ENCODE measurements at places on chromosomes 5 and 9. TPM values are rescaled to one million over a fixed set of nuclear protein-coding genes. Genes with fewer than 3 reads are reported as not detected.

ORM1 gene
- not detected for total RNA-seq

RANBP3L gene
- total RNA-seq = not detected

CCDC152 gene
- total RNA-seq = 13.4 TPM

TAS2R1 gene
- total RNA-seq = not detected

SH2D3C gene
- total RNA-seq = 71.7 TPM

C5orf46 gene
- total RNA-seq = not detected

PCDHGB7 gene
- total RNA-seq = 38.6 TPM

NDST1 gene
- total RNA-seq = 160 TPM

TCERG1 gene
- 122 TPM for total RNA-seq

KLF4 gene
- 72.1 TPM for total RNA-seq

NOXA1 gene
- 2.6 TPM for total RNA-seq

TNIP1 gene
- total RNA-seq = 34.1 TPM
